Right hindlimb (tissue), 1 donor: ENCODE measurements at places on chromosomes 11 and 22.

GRCh38 chr22:34776817-34777216 lies 289.1 kb upstream of the ISX start:
- no peak for DNase-seq

- no peak for DNase-seq
Observed at GRCh38 chr11:2914455-2915195, 14.6 kb downstream of the PHLDA2 start.

DNA sequence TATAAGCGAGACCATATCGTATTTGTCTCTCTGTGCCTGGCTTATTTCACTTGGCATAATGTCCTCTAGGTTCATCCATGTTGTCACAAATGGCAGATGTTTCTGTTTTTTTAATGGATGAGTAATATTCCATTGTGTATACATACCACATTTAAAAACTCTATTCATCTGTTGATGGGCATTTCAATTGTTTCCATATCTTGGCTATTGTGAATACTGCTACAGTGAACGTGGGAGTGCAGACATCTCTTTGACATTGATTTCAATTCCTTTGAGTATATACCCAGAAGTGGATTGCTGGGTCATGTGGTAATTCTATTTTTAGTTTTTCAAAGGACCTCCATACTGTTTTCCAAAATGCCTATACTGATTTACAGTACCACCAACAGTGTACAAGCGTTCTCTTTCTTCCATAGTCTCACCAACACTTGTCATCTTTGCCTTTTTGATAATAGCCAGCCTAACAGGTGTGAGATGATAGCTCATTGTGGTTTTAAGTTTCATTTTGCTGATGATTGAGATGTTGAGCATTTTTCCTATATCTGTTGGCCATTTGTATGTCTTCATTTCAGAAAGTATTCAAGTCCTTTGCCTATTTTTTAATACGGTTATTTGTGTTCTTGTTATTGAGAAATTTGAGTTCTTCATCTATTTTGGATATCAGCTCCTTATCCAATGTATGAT lies 194.7 kb upstream of the E2F8 start:
- DNase-seq, result no peak

GRCh38 chr11:95076416-95076815 lies 9.7 kb downstream of the SRSF8 start:
- no peak for DNase-seq
